ENCODE measurements at places on chromosomes 7 and 10.

DNA sequence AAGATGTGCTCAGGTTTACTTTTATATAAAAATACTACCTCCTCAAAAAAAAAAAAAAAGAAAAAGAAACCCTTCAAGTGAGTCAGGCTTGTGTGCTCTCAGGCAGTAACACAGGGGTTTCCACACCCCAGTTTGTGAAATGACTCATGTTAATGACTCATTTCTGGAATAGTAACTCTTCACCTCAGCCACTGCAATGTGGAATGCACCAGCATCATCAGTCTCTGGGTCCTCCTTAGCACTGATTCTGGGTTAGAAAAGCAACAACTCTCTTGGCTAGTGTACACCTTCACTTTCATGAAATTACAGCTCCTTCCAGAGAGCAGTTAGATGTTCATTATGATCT lies 110.6 kb downstream of the EMX2 start:
- DNase-seq: peak; percentile 57

DNA sequence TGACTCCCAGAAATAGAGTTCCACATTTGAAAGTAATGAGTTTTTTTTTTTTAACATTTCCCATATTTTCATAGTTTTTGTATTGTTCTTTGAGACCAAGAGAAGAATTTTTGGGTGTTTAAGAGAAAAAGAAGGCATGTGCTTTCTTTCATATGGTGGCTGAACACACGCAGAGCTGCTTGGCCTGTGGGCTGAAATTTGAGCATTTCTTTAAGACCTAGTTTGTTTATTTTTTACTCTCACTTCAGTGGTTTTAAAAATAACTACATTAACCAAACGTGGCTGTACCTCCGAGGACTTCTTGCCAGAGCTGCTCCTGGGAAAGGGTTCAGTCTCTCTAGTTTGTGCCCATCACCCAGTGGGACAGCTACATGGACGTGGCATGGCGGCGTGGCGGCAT lies 58.3 kb downstream of the INPP5A start:
- no peak for DNase-seq

DNA sequence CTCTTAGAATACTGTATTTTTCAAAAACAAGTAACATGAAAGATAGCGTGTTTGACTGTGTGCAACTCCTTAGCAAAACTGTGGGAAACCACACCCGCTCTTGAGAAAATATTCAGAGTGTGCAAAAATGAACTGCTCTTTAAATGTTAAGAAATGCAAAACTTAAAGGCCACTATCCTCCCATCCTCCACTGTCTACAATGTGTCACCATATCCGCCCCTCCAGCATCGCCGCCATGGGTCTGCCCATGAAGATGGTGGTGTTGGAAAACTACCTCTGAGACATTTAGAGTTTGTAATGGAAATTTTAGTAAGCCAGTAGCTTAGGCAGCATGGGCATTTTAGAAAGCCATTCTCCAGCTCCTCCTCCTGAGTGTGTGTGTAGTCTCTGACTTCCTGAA lies 20.1 kb upstream of the NMT2 start:
- no peak for DNase-seq

DNA sequence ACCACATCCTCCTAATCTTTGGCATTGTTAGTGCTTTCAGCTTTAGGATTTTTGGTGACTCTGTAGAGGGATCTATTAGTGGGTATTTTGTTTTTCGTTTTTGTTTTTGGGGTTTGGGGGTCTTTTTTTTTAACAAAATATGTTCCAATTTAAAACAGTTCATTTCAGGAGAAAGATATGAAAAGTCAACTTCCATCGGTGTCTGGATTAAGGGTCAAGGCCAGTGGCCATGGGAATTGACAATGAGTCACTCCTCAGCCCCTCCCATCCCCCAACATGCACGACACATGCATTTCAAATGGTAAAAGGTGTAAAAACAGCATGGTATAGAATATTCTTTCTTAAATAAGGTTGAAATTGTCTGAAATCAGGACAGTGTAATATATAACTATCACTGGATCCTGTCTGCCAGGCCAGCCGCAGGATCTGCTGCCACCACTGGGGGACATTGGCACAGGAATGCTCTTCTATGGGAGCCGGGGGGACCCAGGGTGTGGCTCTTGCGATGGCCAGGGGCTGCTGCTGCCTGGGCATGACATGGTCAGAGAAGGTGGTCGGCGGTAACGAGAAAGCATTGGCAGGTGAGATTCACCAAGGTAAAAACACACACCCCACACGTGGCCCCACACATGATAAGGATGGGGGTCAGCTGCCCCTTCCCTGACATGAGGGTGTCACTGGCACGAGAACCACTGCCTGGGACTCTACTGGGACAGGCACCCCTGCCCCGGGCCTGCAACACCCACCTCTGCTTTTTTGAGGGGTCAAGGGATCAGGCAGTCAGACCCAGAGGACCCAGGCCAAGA lies 126.2 kb upstream of the KCTD7 start:
- DNase-seq: no peak

DNA sequence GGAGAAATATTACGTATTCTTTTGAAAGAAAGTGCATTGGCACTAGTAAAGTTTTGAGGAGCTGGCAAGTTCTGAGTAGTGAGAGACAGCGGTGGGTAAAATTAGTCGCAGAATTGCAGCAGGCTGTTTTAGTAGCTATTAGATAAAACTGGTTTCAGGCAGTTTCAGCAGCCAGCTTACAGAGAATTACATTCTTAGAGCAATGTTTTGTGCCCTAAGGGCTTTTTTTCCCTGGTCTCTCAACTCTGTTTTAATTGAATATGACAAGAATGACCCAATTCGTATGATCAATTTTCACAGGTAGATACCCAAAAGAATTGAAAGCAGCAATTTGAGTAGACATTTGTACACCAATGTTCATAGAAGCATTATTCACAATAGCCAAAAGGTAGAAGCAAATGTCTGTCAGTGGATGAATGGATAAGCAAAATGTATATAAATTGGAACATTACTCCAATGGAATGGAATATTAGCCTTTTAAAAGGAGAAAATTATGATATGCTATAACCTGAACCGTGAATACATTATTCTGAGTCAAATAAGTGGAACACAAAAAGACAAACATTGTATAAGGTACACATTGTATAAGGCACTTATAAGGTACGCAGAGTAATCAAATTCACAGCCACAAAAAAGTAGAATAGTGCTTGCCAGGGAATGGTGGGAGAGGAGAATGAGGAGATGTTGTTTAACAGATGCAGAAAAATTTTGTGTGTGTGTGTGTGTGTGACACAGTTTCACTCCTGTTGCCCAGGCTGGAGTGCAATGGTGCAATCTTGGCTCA lies 5.2 kb upstream of the KBTBD2 start:
- no peak for DNase-seq

- DNase-seq: no peak
Measured at GRCh38 chr7:2425749-2426148, 22.3 kb downstream of the CHST12 start.

DNA sequence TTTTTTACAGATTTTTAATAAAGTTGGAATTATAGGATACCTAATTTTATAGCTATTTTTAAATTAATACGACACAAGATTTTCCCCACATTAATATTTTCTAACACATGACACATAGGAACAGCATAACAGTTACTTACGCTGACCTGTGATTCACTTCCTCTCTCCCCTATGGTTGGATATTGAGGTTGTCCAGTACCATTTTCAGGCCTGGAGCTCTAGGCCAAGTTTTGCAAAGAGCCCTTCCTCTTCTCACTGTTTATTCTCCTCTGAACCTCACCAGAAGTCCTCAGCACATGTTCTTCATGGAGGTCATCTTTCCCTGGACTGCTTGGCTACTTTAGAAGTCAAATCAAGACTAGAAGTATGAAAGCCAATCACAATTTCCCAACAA lies 28.2 kb downstream of the LYZL1 start:
- DNase-seq: no peak

- DNase-seq: peak; percentile 51
Measured at GRCh38 chr7:5629941-5630340, 151.5 kb downstream of the RNF216 start.

DNA sequence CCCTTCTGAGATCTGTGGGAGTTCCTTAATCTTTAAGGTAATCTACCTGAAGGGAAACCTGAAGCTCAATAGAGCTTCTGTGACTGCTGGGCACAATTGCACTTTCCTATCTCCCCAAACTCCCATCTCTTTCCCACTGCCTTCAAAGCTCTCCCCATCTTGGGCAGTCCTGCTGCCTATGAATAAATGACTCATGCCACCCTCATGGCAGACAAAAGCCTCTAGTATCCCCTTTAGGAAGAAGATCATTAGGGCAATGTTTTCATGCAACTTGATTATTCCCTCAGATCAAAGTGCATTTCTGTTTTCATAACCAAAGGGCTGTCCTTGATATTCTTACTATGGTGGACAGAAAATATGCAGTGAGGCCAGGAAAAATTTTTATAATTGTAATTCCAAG lies 704.9 kb upstream of the LRRN3 start:
- DNase-seq: no peak

DNA sequence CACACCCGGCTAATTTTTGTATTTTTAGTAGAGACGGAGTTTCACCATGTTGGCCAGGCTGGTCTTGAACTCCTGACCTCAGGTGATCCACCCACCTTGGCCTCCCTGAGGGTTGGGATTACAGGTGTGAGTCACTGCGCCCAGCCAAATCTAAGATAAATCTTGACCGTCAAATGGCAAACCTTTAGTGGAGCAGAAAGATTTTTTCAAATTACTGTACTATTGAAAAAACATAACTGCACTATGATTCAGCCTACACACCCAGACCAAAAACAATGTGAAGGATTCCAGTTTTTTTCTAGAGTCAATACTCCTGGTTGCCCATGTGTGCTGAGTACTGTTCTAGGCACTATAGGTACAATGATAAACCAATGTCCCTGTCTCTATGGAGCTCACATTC lies 33.9 kb upstream of the SVIL start:
- no peak for DNase-seq

DNA sequence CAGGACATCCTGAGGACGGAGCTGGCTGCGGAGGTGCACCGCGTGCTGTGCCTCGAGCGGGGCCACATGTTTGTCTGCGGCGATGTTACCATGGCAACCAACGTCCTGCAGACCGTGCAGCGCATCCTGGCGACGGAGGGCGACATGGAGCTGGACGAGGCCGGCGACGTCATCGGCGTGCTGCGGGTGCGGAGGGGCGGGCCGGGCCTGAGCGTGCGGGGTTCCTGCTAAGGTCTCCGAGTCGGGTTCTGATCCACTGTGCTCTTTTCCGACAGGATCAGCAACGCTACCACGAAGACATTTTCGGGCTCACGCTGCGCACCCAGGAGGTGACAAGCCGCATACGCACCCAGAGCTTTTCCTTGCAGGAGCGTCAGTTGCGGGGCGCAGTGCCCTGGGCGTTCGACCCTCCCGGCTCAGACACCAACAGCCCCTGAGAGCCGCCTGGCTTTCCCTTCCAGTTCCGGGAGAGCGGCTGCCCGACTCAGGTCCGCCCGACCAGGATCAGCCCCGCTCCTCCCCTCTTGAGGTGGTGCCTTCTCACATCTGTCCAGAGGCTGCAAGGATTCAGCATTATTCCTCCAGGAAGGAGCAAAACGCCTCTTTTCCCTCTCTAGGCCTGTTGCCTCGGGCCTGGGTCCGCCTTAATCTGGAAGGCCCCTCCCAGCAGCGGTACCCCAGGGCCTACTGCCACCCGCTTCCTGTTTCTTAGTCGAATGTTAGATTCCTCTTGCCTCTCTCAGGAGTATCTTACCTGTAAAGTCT lies 10.4 kb downstream of the ATG9B start:
- no peak for DNase-seq

GRCh38 chr7:98993024-98993897 lies 114.9 kb downstream of the TRRAP start:
- no peak for DNase-seq

GRCh38 chr10:132204078-132204780 lies 17.5 kb downstream of the DPYSL4 start:
- no peak for DNase-seq

GRCh38 chr10:5976512-5977470 lies 552 bp downstream of the IL15RA start:
- DNase-seq: no peak

- DNase-seq: no peak
Measured at GRCh38 chr10:72981028-72981881, 26.6 kb upstream of the PLA2G12B start.

- DNase-seq: no peak
Measured at GRCh38 chr10:122206471-122207065, 64.5 kb upstream of the BTBD16 start.

DNA sequence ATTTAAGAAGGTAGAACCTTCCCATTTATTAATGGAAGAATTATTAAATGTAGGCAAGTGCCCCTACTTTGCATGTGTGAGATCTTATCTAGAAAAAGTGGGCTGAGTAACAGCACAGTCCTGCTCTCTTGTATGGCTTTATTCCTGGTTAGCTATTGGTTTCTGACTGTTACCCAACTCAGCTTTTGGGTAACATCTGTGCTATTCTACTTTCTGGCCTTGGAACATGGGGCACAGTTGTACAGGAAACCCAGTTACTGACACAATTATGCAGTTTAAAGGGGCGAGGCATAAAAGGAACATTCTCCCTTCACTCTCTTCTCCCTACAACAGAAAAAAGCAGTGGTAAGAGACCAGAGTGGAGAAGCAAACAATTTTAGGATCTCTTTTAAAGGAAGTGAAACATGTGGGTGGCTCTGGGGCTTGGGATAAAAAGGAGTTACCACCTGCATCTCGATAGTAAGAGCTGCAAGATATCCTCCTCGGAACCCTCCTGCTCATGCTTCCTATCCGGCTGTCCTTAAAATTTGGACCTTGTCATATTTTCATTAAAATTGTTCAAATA lies 16.0 kb downstream of the NUDT5 start:
- no peak for DNase-seq

- DNase-seq: no peak
Measured at GRCh38 chr10:1406132-1406966, 331.0 kb downstream of the ADARB2 start.

DNA sequence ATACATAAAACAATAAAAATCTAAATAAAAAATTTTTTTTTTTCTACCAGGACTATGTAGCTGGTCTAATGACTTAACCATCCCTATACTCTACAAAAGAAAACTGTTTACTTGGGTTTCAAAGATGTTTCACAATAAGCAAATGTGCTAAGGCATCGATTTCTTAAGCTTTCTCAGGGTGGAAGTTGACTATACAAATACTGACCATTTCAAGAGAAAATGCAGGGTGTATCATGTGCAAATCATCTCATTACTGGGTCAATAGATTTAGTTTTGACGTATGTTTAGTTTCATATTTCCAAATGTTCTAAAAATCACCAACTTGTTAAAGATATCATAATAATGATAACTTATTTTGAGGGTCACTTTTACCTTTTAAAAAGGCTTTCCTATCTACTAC lies 7.5 kb downstream of the NRP1 start:
- DNase-seq: no peak

- DNase-seq: no peak
Measured at GRCh38 chr7:7618410-7618809, 22.1 kb upstream of the UMAD1 start.

- DNase-seq: no peak
Measured at GRCh38 chr10:49298983-49299815, at the start of gene C10orf71. Gene C10orf71, plus strand, starts transcription at chr10:49299170. Its CDS starts 23,376 bp downstream, at chr10:49322546.

DNA sequence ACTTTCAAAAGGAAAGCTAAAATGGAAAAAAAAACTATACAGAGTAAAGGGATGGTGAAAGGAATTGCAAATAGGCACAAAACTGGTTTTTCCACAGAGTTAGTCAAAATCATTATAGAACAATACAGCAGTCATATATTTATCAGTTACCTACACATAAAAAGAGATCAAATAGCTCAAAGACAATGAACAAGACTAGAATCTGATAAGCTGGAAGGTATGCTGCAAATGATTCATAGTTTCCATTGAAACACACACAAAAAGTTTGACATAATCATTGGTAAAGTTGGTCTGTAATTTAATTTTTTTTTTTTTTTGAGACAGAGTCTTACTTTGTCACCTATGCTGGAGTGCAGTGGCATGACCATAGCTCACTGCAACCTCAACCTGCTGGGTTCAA lies 92.4 kb upstream of the SGCE start:
- no peak for DNase-seq

GRCh38 chr10:29089091-29089490 lies 199.8 kb upstream of the LYZL1 start:
- DNase-seq: no peak

Data from T1000 (cell line).